ENCODE measurements at places on chromosomes 1 and 21.

- no peak for DNase-seq
Measured at GRCh38 chr1:23019863-23020625, 776 bp downstream of the KDM1A start.

DNA sequence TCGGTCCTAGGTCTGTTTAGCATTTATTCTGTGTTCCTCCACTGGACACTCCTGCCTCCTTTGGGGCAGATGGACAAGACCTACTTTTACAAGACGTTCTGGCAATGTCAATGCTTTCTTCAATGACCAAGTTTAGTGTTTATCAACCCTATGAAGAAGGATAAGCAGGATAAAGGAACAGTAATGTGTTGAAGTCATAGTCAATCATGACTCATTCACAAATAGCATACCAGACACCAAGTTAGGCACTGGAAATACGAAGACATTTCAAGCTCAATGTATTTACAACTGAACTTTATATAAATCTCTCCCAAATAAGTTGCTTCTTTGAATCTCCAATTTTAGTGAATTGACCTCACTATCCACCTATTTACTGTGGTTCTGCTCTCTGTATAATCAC, 4.8 kb upstream of the SLC35D1 start:
- DNase-seq: no peak

DNA sequence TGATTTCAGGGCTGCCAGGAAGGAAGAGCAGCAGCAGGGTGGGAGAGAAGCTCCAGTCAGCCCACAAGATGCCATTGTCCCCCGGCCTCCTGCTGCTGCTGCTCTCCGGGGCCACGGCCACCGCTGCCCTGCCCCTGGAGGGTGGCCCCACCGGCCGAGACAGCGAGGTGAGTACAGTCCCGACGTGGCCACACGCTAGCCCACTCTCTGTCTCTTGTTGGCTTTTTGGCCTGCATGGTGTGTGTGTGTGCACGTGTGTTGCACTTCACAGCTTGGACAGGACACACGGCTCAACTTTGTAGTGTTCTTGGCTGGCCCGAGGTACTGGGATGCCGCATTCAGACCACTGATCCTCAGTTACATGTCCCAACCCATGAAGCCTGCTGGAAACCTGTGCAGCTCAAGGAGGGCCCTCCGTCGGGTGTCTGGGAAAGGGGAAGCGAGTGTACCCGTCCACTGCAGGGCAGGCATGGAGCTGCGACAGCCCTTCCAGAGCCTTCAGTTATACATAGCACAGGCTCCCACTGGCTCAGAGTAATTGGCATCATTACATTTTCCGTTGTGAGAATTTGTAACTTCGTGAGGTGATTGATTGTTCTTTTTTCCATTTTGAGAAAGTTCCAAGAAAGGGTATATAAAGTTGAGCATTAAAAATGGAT, 454 bp downstream of the CORT start:
- no peak for DNase-seq

DNA sequence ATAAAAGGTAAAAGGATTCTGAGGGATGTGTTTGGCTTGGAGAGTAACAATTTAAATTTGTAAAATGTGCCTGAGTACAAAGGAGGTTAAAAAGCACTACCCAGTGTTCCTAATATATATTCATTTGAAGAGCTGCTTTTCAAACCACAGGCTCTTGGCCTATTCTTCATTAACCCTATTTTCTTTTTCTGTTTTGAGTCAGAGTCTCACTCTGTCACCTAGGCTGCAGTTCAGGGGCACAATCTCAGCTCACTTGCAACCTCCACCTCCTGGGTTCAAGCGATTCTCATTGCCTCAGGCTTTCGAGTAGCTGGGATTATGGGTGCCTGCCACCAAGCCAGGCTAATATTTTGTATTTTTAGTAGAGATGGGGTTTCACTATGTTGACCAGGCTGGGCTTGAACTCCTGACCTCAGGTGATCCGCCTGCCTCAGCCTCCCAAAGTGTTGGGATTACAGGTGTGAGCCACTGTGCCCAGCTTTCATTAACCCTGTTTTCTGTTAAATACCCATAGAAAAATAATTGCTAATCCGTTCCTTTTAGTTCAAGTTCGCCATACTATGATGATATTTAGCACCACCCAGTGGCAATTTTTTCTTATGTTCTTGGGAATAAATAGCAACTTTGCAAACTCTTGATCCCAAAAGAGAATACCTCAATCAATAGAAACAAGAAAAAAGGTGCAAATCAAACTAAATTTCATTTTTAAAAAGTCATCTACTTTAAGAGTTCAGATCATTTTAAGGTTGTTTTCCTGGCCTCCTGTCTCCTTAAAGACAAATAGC, 30.5 kb downstream of the ZBTB8OS start:
- peak; percentile 32 for DNase-seq

DNA sequence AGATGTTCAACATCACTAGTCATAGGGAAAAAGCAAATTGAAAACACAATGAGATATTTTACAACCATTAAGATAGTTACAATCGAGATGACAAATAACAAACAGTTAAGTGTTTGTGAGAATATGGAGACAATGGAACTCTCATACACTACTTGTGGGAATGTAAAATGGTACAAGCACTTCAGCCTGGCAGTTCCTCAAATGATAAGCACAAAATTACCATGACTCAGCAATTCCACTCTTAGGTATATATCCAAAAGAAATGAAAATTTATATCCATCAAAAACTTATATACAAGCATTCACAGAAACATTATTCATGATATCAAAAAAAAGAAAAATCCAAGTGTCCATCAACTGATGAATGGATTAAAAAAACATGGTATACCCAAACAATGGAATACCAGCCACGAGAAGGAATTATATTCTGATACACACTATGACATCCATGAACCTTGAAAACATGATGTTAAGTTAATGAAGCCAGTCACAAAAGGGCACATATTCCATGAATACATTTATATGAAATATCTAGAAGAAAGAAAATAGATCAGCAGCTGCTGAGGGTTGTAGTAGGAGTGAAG, 76.4 kb downstream of the EVI5 start:
- DNase-seq: peak; percentile 8

DNA sequence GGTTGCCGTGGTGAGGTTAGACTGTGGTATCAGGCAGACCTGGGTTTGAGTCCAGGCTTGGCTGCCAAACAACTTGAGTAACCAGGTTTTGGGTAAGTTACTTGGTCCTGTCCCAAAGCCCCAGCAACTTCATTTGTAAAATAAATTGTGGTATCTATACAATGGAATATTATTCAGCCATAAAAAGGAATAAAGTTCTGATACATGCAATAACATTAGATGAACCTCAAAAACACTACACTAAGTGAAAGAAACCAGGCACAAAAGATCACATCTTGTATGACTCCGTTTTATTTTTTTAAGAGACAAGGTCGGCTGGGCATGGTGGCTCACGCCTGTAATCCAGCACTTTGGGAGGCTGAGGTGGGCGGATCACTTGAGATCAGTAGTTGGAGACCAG, 16.4 kb upstream of the MIXL1 start:
- no peak for DNase-seq

GRCh38 chr1:22285549-22286396, 142.9 kb upstream of the WNT4 start:
- no peak for DNase-seq

- DNase-seq: no peak
Measured at GRCh38 chr1:154306151-154306550, 14.7 kb upstream of the AQP10 start.

DNA sequence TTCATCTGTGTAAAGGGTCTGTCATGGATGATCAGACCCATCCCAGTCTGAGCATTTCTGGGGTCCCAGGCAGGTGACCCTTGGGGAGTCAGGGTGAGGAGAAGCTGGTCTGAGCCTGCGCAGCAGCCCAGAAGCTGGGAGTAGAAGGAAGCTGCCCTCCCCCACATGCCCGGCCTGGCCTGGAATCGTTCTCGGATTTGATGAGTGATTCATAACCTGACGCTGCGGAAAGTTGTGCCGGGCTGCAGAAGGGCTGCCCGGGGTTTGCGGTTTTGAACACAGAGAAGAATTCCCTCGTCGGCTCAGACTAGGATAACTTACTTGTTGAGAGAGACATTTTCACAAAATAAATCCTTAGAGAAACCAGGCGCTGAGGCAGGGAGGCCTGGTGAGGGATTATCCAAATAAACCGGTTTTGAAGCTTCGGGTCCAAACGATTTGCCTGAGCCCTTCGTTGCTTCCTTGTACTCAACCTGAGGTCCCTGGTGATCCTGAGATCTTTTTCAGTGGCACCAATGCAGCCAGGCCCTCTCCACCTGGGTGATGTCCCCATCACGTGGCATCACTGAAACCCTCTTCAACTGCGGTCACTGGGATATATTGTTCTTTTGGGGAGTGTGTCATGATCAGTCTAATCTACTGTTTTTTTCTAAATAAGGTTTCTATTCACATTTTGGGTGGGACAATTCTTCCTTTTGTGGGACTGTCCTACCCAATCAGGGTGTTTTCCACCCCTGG, 29.2 kb downstream of the EPHB2 start:
- peak; percentile 64 for DNase-seq

GRCh38 chr1:75937034-75937433, 4.8 kb upstream of the ASB17 start:
- DNase-seq: no peak

- DNase-seq: peak; percentile 30
Measured at GRCh38 chr1:113811156-113811887, 954 bp downstream of the RSBN1 start.

All from suppressor macrophage treated with lipopolysaccharide for 1 hour (primary cell).